ENCODE measurements at places on chromosomes 16 and 17.

DNA sequence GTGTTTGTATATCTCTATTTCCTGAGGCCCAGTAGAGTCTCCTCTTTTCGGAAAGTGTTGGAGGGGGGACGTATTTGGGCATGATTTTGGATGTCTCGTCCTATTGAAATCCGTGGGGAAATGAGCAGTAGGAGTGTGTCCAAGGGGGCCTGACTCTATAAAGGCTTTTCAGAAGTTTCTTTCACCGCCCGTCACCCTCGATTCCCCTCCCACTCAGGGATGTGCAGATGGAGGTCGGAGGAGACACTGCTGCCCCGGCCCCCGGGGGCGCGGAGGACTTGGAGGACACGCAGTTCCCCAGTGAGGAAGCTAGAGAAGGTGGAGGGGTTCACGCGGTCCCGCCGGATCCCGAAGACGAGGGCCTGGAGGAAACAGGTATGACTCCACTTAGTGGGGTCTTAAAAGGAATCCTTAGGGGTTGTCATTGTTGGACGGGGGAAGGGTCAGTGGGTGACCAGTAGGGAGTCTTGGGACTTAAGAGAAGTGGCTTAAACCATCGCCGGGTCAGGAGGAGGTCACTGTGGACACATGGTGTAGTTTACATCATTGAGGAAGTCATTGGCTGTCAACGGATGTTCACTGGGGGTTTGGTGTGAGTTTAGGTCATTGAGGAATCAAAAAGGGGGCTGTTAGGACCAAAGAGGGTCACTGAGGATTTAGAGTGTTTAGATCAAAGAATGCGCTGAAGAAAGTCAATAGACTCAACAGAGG lies 424 bp downstream of the MON1B start:
- DNase-seq = no peak

DNA sequence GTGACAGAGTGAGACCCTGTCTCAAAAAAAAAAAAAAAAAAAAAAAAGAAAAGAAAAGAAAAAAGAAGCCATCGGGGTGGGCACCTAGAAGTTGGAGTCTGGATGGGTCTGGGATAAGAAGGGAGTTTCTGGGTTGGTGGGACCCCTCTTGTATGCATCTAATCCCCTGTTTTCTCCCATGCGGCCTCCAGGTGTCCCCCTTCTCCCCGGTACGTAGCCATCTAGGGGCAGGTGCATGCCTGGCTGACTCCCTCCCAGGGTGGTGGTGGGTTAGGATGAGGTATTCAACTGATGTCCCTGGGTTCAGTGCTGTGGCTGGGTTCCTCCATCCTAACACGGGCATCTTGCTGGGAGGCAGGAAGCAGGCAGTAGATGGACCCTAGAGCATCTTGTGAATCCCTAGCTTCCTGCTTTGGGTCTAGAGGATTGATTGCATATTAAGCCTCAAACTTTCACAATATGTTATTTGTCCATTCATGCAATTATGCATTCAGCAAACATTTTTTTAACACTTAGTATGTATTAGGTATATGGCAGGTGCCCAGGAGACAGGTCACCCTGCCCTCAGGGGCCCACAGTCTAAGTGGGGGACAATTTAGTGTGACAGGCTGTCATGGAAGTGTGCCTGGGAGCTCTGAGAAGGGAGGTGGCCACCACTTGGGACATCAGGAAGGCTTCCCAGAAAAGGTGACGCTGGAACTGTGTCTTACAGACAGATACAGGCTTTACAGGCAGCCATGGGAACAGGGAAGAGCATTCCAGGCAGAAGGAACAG lies 13.1 kb downstream of the FMNL1 start:
- DNase-seq = no peak

- DNase-seq = no peak
Observed at GRCh38 chr17:34081269-34081668, 173.8 kb upstream of the CCL2 start.

DNA sequence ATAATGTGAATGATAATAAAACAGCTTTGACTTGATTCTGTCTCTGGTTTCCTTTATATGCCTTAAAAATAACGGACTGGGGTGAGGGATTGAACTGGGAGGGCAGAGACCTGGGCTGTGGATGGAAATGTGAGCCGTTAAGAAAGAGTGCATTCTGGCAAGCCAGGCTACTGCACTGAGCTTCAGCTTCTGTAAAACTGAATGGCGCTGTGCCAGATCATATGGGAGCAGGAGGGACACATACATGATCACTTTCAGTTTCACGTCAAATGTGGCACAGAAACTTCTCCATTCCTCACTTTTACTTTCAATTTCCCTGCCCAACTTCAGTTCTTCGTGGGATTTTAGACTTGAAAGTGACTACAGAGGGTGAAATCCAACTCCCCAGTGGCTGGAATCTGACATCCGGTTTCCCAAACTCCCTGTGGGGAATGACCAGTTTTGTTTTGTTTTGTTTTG lies 1.1 kb downstream of the MT2A start:
- no peak for DNase-seq

Data from NCI-H1436 treated with DMSO at 0.1 percent for 48 hours (cell line).